ENCODE measurements at places on chromosomes 12 and 14.

DNA sequence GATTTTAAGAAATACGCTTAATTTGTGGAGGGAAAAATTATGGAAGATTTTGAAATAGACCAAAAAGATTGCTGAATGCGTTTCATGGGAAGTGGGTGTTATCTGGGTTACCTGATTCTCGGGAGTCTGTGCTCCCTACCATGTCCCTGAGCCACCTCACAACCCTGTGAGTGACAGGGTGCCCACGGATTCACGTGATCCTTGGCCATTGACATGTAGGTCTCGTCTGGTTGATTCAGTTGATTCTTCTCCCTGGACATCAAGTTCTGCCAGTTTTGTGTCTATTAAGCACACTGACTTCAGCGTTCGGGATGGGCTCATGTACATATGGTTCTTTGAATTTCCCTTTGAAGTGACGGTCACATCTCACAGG lies 101.4 kb downstream of the ADGRD1 start:
- H3K36me3 ChIP-seq = no peaks in the 10 kb centered on the region
- H3K27me3 ChIP-seq = no peaks in the 10 kb centered on the region
- no peaks in the 10 kb centered on the region for H3K4me1 ChIP-seq
- H3K27ac ChIP-seq = no peak overlapping the region
- no peak overlapping the region for H3K4me3 ChIP-seq
- DNase-seq = no peak

DNA sequence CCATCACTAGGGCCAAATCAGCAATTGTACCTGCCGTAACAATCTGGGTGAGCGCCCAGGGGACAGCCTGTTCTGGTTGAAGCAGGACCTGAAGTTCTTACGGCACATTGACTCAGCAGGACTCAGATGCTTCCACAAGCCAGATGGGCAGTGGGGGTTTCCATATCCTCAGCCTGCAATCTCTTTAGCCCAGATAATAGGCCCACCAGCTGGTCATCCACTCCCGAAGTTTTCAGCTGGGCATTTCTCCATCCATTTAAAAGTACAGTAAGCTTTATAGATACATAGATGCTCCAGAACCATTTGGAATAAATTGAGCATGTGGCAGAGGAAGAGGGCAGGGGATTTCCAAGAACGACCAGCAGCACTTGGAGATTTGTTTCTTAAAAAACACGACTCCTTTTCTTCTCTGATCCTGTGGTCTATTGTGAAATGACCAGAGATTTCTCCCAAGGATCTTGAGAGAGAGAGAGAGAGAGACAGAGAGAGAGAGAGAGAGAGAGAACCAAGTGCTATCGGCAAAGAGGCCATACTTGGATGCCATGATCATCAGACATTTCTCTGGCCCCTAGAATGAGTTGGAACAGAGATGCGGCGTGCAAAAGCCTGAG lies 74.8 kb upstream of the PLXNC1 start:
- no peak overlapping the region for H3K4me3 ChIP-seq
- no peak for DNase-seq
- H3K36me3 ChIP-seq = no peaks in the 10 kb centered on the region
- H3K27ac ChIP-seq = no peak overlapping the region
- no peaks in the 10 kb centered on the region for H3K27me3 ChIP-seq
- peaks cover 10% of the 10 kb centered on the region for H3K4me1 ChIP-seq

DNA sequence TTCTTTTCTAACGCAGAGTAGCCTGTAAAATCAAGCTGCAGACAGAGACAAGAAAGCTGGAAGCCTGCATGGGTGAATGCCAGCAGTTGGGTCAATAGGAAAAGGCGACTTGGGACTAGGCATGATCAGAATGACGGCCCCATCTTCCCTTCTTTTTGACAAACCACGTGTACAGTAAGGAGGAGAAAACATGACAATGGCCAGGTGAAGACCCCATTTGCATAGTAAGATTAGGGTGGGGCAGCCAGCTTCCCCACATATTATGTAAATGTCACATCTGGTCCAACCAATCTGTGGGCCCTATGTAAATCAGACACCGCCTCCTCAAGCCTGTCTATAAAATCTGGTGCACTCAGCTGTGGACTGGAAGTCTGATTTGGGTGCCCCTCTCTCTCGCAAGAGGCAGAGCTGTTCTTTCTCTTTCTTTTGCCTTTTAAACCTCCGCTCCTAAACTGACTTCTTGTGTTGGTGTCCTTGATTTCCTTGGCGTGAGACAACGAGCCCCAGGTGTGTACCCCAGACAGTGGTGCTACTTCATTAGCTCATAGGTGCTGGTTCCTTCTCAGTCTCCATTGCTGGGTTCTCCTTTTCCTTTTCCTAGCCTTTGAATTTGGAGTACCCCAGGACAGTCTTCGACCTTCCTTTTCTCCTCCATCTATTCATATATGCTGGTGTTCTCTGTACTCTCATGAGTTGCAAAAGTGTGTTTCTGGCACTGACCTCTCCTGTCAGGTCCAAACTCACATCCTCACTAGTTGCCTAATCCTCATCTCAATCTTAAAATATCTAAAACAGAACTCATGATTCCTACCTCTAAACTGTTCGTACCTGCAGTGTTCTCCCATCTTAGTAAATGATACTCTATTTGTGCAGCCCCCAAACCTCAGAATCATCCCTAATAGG lies 9.4 kb upstream of the DHRS7 start:
- no peaks in the 10 kb centered on the region for H3K36me3 ChIP-seq
- H3K27ac ChIP-seq = no peak overlapping the region
- no peaks in the 10 kb centered on the region for H3K27me3 ChIP-seq

GRCh38 chr12:88946372-88946997 lies 366.2 kb upstream of the KITLG start:
- DNase-seq = peak; percentile 18
- H3K27ac ChIP-seq = no peak overlapping the region
- peaks cover 3% of the 10 kb centered on the region for H3K4me1 ChIP-seq

DNA sequence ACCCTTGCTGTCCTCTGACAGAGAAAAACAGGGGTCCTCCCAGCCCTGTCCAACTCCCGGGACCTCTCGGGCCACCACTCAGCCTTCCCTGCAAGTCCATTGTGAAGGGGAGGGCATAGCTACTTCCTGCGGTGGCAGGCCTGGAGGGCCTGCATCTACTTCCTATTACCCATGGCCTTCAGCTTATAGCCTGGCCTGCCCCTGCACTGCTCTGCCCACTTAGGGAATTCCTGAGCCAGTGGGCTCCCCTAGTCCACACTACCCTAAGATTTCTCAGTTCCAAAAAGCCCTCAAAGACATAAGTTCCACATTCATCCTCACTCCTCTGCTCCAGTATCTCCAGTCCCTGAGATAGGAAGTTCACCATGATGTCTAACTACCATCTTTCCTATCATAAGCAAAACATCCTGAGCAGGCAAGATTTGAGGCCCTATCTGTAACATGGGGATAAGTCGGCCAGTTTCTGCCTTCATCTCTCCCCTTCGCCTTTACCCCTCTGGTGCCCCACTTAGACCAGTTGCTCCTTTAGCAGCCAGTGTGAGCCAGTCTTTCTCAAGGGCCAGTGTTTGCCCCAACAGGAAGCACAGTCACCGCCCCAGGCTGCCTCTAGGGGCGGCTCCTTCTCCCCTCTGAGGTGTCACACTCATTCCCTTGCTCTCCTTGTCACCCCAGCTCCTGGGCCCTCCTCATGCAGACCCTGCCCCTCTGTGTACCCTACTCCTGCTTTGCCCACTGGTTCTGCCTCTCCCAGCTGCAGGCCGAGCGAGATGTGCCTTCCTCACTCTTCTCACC lies 10.9 kb downstream of the HDAC7 start:
- H3K4me1 ChIP-seq = peaks cover 36% of the 10 kb centered on the region
- peak; percentile 49 for DNase-seq
- no peaks in the 10 kb centered on the region for H3K27me3 ChIP-seq
- no peaks in the 10 kb centered on the region for H3K36me3 ChIP-seq
- H3K27ac ChIP-seq = no peak overlapping the region

Measured in mesendoderm (in vitro differentiated cells).